ENCODE measurements at places on chromosomes 3 and 15.

GRCh38 chr3:64675687-64676247 lies 12.0 kb downstream of the ADAMTS9 start:
- no peak for DNase-seq

DNA sequence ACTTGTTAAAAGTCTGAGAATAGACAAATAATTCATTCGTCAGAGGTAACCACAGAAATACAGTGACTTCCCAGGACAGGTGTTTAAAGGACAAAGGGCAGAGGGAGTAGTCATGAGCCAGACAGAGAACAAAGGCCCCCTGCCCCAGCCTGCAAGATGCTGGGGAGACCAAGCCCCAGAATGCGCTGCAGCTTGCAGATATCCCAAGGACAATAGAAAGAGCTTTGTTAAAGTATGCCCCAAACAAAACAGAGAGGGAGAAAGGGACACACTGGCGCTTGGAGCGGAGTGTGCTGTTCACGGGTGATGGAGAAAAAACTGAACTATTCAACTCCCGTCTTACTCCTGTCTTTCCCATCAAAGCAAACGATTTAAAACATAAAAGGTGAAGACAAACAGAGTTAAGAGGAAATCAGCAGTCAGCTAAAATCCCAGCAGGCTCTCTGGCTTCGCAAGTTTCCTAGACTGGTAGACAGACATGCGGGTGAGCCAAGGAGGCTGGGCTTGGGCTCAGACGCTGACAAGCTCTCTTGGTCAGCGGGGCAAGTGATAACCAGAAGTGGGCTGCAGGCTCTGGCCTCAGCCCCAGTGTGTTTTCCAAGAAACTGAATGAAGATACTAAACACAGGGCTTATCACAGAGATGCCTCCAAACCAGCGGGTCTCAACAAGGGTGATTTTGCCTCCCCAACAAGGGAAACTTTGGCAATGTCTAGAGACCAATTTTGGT lies 130.1 kb downstream of the UACA start:
- no peak for DNase-seq

GRCh38 chr15:76787273-76787672 lies 117.9 kb downstream of the SCAPER start:
- no peak for DNase-seq

- DNase-seq = no peak
Observed at GRCh38 chr3:126921085-126921824, 61.7 kb upstream of the PLXNA1 start.

DNA sequence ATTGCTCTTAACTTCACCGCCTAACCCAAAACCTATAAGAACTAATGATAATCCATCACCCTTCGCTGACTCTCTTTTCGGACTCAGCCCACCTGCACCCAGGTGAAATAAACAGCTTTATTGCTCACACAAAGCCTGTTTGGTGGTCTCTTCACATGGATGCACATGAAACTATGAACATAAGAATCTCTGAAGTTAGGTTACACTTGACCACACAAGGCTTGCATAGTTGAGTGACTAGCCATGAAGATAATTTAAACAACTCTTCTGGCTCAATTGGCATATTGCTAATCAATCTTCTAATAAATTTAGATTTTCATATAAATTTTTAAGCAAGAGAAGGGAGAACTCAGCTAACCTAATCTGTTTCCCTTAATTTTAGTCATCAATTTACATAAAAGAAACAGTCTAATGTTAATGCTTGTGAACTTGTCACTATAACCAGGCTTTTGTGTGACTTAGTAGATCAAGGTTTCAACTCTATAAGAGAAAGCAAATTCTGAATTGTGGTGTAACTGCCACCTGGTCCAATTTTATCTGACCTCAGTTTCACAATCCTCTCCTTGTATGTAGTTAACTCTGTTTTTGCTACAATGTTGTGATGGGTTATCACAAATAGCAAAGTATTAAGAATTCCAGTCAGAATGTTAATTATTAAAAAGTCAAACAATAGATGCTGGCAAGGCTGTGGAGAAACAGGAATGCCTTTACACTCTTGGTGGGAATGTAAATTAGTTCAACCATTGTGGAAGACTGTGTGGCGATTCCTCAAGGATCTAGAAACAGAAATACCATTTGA lies 82.0 kb downstream of the HHLA2 start:
- no peak for DNase-seq

DNA sequence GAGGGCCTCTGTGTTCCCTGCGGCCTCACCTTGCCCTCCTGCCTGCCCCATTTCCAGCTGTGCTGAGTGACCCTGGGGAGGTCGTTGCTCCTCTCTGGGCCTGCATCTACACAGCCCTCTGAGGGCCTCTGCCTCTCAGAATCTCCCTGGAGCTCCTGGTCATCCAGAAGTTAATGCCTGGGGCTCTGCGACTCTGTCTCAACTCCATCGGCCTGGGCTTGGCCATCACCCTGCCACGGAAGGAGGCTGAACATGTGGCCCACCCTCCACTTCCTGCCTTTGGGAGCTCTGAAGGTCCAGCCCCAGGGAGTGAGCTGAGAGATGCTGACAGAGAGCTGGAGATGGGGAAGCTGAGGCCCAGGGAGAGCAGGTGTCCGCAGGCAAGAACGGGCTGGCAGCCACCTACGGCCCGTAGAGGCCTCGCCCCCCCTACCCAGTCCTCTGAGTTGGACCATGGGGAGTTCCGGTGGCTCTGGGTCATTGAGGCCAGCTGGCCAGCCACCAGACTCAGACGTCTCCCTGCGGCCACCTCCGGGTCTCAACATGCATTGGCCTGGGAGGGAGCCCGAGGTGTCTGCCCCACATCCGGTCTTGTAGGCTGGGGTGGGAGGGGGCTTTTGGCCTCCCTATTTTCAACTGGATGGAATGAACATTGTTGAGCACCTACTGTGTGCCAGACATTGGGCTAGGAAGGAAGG lies 34.2 kb downstream of the GRIP2 start:
- no peak for DNase-seq

DNA sequence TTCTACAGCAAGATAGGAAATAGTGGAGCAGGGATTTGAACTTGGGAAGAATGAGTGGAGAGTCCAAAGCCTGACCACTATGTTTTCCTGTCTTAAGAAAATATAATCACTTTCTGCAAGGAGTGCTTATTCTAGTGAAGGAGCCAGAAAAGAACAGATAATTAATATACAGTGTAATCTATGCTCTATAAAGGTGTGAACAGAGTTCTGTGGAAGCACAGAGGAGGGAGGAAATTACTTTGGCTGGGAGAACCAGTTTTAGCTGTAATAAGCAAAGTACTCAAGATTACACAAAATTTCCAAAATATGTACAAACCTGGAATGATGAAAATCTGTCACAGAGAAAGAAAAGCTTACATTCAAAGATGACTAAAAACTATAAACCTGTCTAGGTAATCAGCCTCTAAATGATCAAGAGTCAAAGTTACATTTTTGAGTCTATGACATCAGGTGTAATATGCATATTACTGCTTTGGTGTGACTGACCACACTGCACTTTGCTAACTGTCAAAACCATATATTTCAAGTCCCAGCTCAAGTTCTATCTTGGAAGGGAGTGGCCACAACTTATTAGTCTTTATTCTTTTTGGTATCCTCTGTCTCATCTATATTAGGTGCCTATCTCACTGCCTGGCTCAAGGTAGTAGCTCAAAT lies 40.7 kb upstream of the MB21D2 start:
- DNase-seq = no peak

DNA sequence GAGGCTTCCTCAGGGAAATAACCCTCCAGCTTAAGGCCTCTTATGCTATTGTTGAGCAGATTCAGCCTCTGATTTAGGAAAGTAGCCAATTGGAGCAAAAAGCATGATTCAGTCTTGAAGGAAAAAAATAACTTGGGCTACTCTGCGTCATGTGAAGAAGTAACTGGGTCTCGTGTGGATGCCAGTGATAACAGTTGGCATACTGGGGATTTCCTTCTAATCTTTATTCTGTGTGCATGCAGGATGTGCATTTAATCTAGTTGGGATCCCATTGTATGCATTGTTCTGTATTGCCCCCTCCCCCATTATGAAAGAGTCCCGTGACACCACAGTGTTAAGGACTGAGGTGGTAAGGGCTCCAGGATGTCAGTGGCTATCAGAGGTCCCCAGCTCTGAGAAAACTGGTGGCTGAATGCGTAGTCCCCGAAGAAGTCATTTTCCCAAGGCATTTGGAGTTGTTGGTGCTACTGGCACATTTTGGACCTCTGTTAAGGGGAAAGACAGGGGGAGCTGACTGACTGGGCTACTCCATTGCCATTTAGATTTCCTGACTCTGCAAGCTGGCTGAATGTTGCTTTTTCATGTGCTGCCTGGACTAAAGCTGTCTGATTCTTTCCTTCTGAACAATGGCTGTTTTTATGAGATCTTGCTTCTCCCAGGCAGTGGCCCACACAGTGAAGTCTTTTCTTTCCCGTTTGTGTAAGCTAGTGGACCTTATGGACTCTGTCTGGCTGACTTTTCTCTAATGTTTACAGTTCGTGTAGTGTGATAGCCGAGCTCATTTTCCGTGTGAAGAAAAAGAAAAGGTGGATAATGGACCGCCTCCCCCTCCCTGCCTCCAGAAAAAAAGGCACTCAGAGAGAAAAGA lies 38.4 kb upstream of the TRAK1 start:
- DNase-seq = no peak

DNA sequence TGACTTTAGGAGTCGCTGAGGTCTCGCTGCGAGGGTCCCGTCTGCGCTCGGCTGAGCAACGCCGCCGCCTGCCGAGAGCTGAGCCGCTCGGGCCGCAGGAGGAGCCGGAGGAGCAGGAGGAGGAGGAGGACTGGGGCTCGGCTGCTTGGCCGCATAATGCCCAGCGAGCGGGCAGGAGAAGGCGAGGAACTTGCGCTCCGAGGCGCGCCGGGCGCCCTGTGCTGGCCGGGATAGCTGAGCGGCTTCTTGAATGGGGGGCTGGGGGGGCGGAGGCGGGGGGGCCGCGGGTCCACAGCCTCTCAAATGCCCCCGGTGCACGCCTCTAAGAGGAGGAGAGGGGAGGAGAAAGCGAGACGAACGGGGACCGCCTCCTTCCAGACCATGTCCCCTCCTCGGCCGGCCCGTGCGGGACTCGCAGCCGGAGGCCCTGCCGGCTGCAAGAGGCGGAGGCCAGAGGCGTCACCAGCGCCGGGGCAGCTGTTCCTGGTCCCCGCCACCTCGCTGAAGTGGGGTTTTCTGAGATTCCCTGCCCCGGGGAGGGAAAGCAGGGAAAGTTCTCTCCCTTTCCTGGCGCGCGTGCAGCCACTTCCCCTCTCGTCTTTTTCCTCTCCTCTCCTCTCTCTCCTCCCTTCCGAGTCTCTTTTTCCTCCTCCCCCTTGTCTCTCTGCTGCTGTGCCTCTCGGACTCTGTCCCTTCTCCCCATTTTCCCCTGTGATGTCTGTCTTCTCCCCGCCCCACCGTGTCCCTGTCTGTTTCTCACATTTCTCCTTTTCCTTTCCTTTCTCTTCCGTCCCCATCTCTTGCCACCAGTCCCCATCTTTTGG lies at the start of gene ADAMTS9:
TSS of gene ADAMTS9 (minus strand) at position 220 of the 824 bp plus-strand sequence. CDS start 343 bp downstream, outside the sequence.
- no peak for DNase-seq

- DNase-seq = no peak
Observed at GRCh38 chr3:12195231-12195630, 36.5 kb upstream of the TIMP4 start.

- DNase-seq = no peak
Observed at GRCh38 chr3:23880703-23881339, 36.0 kb downstream of the NKIRAS1 start.

DNA sequence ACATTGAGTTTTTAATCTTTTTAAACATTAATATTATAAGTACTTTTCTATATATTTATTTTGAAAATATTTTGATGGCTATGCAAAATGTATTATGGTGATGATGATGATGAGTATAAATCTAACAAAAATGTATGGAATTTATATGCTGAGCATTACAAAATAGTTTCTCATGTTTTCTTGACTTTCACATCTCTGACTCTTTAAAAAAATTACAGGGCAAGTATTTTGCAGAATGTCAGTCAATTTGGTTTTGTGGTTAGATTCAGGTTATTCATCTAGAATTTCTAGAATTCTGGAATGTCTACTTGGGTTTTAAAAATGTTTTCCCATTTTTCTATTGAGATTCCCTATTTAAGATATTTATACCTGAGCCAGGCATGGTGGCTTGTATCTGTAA lies 41.7 kb upstream of the ANP32A start:
- DNase-seq = no peak

DNA sequence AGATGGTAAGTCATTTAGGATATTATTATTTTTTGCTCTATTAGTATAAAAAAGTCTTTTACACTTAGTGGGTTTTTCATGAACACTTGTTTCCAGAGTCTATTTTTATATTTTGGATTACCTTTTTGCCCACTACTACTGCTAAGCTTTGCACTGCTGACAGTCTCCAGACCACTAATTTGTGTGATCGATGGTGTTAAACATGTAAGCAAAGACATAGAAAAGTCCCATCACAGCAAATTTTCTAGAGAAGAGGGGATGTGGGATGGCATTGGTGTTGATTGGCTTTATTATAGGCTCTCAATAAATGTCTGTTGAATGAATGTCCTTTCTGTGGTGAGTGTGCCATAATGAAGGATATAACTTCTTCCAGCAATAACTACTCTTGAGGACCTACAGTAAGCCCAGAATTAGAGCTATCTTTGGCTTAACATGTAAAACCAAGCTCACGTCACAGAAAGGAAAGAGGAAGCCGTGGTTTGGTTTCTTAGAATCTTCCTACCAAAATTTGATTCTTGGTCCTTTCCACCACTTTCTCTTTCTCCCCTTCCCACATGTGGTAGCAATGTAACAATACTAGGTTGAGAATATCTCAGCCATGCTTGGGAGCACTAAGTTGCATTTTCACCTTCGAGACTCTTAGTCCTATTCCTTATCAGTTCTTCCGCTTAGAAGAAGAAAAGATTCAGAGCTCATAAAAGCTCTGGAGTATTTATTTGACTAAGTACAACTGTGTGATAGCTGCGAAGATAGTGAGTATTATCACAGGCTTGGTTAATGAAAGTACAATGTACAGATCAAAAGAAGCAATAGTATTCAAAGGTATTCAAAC lies 90.6 kb upstream of the UMPS start:
- no peak for DNase-seq

GRCh38 chr15:89991312-89991711 lies 9.8 kb upstream of the ZNF710 start:
- no peak for DNase-seq

GRCh38 chr15:63414474-63415120 lies 33.0 kb upstream of the CA12 start:
- no peak for DNase-seq

DNA sequence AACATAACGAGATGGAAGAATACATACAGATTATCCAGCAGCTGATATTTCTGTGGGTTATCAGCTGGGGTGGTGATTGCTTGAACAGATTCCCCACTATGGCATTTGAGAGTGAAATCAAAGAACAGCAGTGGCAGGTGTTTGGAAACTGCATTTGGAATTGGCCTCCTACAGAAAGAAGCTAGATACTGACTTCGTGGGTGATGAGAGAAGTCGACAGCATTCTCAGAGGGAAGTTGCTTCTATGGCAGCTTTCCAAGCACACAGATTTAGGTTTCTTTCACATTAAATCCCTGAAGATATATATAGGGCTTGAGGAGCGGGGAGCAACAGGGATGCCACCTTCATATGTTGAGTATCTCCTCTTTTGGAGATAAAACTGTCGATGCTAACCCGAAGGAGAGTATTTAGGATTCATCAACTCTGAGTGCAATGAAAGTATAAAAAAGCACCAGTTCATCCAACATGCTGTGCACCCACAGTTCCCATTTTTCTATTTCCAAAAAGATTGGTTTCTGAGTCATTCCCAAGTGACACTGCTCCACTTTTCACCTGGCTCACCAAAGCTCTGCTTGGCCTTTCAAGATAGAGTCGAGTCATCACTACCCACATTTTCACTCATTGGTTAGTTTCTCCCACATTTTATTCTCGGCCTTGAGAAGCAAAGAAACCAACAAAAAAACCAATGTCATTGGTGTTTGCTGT lies 579.8 kb upstream of the SUCLG2 start:
- no peak for DNase-seq

- DNase-seq = no peak
Observed at GRCh38 chr15:55247766-55248427, 41.7 kb downstream of the RAB27A start.

Data from stimulated activated CD4-positive, alpha-beta T cell treated with anti-CD3 and anti-CD28 coated beads, Interleukin-1b, Interleukin-23, amount 100 ng/mL, for 24 hours (primary cell).